ENCODE measurements at places on chromosomes 7 and 10. TPM values are rescaled to one million over a fixed set of nuclear protein-coding genes. Genes with fewer than 3 reads are reported as not detected.

DNA sequence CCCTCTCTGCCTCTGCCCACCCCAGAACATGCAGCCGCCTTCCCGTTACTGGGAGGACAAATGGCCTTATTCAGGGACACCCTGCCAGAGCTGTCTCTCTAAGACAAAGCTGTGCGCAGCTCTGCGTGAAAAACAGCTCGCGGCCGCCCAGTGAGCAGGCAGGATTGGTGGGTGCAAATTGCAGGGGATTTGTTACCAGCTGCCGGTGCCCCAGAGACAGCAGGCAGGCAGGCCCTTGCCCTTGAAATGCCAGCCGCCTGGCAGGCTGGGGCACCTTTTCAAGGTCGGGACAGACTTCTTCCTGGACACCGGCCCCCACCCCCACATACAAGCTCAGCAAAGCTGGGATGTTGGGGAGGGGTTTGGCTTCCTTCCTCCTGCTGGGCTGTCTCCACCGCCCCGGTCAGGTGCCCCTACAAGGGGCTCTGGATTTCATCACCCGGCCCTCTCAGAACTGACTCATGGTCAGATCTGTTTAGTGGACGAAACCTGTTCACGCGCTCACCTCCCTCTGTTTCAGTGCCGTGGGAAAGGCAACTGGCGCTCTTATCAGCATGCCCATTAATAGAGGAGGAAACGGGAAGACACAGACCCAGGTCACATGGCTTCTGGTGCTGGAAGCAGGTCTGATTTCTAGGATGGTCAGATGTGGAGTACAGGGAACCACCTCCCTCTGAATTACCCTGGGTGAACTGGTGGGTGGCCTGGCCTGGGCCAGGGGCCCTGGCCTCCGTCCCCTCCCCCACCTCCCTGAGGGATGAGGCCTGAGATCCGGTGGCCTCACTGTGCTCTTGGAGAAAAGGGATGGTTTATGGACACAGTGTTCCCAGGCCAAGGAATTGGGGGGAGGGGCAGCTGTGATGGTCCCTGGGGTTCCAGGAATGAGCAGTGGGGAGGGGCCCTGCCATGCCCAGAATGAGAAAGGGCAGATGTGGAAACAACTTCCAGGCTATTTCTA, 123.9 kb upstream of the PPIF start:
- no peak for DNase-seq

GRCh38 chr7:41918597-41918996, 215.7 kb upstream of the INHBA start:
- no peak for DNase-seq

DRGX gene
- polyA plus RNA-seq = not detected

GRCh38 chr10:92436611-92437010, 137.3 kb downstream of the IDE start:
- DNase-seq = no peak

DNA sequence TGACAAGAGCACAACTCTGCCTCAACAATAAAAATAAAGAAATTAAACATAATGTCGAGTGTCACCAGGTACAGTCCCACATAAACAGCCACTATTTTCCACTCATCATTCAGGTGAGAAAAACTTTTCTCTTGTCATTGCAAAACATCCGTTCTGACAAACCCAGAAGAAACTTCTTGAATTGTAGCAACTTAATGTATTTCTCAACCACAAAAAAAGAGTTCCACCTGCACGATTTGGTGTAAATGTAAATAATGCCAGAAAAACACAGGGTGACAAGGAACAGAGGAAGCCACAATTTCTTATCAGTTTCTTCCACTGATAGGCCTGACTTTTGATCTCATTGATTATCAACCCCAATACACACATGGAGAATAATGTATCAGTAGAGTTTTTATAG, 26.8 kb upstream of the INSIG1 start:
- no peak for DNase-seq
